ENCODE measurements at places on chromosomes 11 and 22.

DNA sequence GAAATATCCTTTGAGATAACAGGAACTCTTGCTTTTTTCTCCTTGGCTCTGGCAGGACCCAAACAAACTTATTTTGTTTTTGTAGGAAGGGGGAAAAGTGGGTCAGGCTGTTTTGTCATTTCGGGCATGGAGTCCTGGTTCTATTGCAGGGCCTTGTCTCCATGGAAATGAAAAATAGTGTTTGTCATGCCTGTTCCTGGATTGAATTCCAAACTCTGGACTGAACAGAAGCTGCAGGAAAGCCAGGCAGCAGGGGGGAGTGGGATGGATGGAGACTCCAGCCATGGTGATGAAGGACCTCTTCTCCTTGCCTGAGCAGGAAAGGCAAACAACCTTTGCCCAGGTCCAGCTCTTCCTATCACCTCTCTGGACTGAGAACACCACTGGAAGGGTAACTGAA lies 87.0 kb downstream of the SCN3B start:
- no peak for DNase-seq

DNA sequence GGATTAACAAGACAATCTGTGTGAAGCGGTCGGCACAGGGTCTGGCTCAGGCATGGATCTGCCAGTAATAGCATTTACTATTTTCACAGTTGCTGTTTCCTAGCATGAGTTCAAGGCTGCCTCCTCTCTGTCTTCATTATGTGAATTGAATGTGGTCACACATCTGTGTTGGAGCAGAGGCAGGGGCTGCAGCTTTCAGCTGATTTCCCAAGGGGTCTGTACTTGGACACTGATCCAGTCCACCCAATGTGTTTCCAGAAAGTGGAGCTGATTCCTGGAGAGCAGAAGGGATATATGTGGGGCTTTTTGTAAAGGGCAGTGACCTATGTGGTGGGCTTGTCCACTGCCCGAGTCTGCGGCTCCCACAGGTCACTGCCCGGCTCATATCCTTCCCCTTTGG lies 3.5 kb upstream of the CELSR1 start:
- no peak for DNase-seq

DNA sequence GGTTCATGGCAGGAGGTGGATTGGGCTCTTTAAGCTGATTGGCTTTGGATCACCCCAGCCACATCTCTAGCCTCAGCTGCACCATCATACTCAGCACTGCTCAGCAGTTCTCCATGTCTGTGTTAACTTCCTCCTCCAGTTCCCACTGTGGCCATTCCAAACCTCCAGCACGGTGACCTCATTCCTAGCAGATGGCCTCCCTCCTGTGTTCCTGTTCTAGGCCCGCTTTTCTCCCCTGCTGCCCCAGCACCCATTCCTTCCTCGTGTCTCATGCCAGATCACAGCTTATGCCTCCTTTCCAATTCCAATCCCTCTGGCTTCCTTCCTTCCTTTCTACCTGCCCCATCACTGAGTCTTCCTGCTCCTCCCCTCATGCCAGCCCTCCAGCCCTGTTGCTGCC lies 96.1 kb downstream of the MICAL2 start:
- peak; percentile 78 for DNase-seq

GRCh38 chr22:24845041-24845898 lies 39.3 kb downstream of the SGSM1 start:
- peak; percentile 33 for DNase-seq

DNA sequence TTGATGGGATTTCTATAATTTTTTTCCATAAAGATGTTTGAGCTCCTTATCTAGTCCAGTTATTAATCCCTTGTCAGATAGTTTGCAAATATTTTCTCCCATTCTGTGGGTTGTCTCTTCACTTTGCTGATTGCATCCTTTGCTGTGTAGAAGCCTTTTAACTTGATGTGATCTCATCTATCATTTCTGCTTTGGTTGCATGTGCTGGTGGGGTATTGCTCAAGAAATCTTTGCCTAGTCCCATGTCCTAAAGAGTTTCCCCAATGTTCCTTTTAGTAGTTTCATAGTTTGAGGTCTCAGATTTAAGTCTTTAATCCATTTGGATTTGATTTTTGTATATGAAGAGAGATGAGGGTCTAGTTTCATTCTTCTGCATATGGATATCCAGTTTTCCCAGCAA lies 1.7 kb upstream of the IL2RB start:
- DNase-seq = peak; percentile 63

GRCh38 chr11:134915212-134915611 lies 503.2 kb upstream of the B3GAT1 start:
- DNase-seq = no peak

DNA sequence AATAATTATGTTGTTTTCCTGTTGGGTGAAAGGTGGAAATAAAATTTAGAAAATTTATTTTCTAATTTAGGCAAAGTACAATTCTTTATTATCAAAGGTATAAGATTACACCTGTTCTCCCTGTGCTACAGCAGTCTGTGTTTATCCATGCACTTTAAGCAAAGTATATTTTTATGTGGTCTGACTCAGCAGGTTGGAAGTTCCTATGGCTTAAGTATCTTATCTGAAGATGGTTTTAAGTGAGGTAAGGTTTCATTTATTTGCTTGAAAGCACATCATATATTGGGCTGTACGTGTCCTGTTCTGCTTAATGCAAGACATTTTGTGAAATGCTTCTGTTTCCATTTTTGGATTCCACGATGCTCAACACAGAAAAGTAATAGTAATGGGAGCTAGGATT lies 14.6 kb downstream of the PPME1 start:
- no peak for DNase-seq

DNA sequence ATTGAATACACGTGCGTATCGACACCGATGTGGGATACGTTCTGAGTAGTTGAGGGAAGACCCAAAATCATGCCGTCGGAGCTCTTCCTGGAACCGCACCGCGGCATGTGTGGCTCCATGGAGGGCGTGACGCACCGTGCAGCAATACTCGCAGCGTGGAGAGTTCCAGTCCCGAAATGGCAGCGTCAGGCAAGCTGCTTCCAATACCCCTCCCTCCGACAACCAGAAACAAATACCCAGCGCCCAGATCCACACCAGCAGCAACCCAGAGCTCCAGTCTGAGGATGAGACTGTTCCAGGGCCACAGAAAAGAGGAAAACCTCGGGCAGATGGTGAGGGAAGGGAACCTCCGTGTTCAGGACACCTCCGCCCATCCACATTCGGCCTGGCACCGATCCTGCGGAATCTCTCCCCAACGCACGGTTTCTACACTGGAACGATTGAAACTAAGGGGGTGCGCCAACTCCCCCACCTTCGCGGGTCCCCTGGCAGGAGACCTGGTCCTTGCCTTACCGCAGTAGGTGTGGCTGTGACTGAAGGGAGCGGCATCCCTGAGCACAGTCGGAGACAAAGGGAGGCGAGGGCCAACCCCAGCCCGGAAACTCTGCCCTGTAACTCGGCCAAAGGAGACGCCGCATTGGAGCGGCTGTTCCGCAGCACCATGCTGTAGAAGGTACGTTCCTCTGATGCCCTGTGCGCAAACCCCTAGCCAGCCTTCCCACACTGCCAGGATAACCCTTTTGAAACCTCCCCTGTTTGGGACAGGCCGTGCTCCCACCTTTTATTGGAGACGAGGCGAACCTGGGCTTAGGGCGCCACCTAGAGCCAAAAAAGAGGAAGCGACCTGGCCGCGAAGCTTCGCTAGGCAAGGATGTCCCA lies 28.2 kb downstream of the DBX1 start:
- DNase-seq = peak; percentile 29

GRCh38 chr11:79066456-79067351 lies 374.1 kb downstream of the TENM4 start:
- no peak for DNase-seq

DNA sequence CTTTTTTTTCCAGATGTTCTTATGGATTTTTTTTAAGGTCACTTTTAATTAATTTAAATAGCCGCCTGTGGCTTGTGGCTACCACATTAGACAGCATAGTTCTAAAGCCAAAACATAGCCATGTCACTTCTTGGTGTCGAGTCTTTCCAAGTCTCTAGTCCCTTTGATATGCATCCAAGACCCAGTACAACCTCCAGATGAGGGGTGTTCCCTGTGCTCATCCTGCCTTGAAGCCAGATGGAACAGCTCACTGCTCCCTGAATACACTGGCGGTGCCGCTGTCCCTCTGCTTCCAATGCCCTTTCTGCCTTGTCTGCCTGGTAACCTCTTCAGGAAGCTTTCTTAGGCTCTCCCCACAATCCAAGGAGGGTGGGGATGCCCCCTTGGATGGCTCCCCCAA lies 338.0 kb downstream of the TENM4 start:
- no peak for DNase-seq

GRCh38 chr22:46982635-46983034 lies 220.2 kb downstream of the TBC1D22A start:
- DNase-seq = no peak

- DNase-seq = peak; percentile 48
Measured at GRCh38 chr11:66639066-66639813, 737 bp downstream of the RBM4 start.

DNA sequence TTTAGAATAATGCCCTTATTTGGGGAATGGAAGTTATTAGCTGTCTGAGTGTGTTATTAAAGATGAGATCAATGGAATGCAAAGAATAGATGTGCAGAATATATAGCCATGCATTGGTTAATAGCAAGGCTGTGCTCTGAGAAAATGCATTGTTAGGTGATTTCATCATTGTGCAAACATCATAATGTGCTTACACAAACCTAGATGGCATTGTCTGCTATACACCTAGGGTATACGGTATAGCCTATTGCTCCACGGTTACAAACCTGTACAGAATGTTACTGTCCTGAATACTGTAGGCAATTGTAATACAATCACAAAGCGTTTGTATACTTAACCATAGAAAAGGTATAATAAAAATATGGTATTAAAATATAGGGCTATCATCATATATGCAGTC lies 25.5 kb downstream of the SLC5A12 start:
- no peak for DNase-seq

DNA sequence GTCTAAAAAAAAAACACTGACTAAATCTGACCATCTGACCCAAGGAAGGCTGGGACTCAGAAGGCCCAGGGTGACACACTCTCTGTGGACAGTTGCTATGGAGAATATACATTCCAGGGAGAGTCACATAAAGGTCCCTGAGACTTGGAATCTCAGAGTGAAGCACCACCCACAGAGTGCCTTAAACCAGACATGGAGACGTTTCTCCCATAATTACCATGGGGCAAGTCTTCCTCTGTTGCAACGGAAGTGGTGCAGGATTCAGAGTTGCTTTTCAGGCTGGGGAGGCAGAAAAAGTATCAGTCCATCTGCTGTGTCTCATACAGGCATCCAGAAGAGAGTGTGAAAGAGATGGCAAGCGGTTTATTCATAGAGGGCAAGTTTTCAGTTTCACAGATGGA lies 58.7 kb upstream of the SLN start:
- no peak for DNase-seq

- no peak for DNase-seq
Measured at GRCh38 chr11:118223992-118224391, 819 bp downstream of the JAML start.

- no peak for DNase-seq
Measured at GRCh38 chr11:67576735-67577475, 6.7 kb upstream of the GSTP1 start.

Measured in inflammatory macrophage treated with lipopolysaccharide for 4 hours (primary cell).